ENCODE measurements at places on chromosomes 4 and X.

- peak; percentile 69 for DNase-seq
Measured at GRCh38 chrX:79366873-79367749, at the start of gene ITM2A. Gene ITM2A, minus strand, starts transcription at chrX:79367334. Its CDS starts 119 bp downstream, at chrX:79367215.

DNA sequence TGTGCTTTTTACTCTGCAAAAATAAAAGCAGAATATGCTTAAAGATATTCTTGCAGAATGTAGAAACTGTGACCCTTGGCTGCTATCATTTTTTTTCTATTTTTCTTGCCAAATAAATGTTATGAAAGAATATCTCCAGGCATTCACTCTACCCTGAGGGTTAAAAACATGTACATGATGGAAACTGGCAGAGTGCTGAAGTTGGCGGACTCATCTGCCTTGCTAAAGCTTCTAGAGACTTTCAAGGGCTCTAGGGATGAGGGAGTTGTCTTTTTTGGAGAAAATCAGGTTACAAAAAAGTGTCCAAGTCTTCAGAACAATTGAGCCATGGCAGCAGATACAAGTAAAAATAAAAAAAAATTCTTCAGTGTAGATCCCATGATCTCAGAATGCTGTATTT lies 40.5 kb upstream of the NRK start:
- no peak for DNase-seq

GRCh38 chr4:125725957-125726525 lies 411.3 kb downstream of the FAT4 start:
- no peak for DNase-seq

- no peak for DNase-seq
Measured at GRCh38 chr4:92791871-92792440, 488.2 kb downstream of the GRID2 start.

DNA sequence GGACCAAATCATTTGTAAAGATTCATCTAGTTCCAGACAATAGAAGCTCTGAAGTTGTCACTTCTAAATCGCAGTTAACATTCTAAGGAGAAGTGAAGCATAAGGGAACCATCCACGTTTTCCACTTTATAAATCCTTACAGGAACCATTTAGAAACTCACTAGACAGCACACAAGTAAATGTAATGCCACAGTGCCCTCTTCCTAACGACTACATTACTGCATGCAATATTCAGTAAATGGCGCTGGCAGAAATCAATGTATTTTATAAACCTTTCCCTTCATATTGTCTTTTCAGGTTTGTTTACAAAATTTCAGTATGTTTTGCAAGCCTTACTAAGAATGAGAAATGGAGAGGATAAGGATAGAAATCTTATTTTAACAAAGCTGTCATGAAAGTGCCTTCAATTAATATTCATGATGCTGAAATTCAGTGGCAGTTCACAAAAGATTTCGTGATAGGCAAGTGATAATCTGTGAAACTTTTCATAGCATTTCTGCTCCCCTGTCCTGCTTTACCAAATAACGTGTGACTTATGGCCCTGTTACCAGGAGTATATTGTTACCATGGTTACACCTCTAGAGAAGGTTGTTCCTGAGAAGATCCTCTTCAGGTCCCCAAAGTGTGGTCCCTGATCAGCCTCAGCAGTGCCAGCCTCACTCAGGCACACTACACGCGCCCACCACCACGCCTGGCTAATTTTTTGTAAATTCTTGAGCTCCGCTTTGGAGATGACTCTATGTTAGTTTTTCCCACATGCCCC lies 54.2 kb downstream of the TMA16 start:
- no peak for DNase-seq

- peak; percentile 24 for DNase-seq
Measured at GRCh38 chr4:183097231-183098018, 1.6 kb upstream of the WWC2 start.

GRCh38 chr4:48909697-48910096 lies 3.1 kb upstream of the OCIAD2 start:
- no peak for DNase-seq

GRCh38 chr4:177033135-177033534 lies 240.4 kb upstream of the VEGFC start:
- no peak for DNase-seq

DNA sequence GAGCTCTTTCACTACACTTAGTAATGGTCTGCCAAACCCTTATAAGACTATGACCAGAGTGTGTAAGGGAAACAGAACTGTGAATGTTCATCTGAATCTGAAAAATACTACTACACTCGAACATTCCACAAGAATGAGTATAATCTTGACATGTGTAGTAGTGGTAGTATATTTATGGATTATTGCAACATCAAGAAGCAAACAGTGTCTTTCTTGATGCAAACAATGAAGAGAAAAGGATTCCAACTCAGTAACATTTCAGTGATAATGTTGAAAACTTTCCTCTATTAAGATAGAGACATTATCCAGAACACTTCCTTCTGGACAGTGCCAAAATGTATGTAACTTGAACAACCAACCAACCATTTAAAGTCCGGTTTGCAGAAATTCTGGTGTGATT lies 394.7 kb upstream of the CPEB2 start:
- no peak for DNase-seq

DNA sequence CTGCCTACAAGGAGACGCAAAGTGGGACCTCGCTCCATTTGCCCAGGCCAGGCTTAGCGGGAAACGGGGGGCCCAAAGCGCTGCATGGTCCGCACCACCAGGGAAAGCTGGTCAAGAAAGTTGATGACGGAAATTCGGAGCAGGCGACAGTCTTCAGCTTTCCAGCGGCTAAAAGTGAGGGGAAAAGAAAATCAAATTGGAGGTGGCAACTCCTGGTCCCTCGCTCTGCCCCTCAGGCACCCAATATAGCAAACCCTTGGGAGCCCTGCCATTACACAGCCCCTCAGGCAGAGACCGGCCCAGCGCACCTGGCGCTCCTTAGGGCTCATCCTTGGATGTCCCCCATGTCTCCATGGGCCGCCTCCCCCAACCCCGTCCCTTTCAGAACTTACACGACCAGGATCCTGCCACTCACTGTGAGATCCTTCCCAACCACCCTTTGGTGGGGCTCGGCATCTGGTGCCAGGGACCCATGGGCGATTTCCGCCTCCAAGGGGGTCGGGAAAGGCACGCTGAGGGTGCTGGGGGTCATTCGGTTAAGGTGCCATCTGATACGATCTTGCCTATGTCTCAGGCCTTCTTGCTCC lies 1.1 kb downstream of the LAGE3 start:
- no peak for DNase-seq
